NCI-H187 treated with DMSO at 0.1 percent for 48 hours (cell line): ENCODE measurements at places on chromosomes 12 and 14.

GRCh38 chr12:123475246-123475703 lies 17.3 kb downstream of the SNRNP35 start:
- DNase-seq: no peak

DNA sequence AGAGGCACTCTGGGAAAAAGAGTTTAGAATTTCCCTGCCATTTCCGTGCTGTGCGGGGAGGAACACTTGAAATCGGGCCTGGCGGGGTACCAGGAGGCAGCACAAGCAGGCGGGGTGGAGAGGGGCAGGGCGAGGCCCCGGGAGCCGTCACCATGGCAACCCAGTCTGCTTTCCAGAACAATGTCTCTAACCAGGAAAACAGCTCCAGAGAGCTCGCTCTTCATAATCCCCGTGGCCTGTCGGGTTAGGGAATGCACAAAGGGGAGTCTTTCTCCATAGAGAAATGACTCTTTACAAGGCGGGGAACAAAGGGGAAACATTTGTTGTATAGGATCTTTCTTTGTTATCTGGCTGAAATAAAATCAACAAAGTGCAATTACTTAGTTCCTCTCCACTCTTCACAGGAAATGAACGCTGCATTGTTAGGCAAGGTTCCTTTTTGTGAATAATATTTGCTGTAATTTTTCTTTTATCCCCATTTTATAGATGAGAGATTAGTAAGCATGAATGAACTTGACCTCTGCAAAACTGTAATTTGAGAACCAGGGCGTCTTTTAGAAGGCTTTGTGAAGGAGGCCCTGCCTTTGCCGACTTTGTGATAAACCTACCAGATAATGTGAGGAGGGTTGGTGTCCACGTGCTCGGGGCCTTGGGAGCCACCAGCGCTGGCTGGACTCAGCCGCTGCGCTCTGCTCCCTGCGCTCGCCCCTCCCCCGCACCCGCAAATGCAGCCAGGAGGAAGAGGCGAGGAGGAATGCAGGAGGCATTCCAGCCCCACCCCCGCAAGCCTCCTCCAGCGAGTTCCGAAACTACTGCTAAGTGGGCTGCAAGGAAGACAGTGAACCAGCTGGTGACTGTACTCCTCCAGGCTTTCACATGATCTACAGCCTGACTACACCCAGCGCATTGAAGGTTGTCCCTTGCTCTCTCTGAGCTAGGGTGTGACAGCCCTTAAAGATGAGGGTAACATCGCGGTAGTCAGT lies 105.2 kb upstream of the ATF7IP start:
- no peak for DNase-seq

DNA sequence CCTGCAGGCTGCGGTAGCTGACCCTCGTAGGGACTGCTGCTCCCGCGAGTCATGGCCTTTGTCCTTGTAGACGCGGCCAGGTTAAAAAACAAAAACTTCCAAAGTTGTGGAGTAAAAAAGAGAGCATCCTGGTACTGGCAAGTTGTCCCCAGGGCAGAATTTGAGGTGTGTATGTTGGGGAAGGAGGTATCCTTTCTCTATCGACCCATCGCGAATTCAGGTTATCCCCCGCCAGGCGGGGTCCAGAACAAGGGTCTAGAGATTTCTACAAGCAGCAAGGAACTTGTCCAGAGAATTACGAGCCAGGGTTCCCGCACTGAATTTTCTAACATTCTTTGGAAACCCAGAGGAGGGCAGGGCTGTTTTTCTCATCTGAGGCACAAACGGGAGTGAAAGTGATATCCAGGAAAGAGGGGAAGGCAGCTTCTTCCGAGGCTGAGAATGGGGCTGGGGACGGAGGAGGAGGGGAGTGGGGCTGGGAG lies 16.3 kb downstream of the TBX3 start:
- DNase-seq: no peak

- DNase-seq: no peak
Observed at GRCh38 chr12:97112136-97112535, 205.1 kb downstream of the NEDD1 start.

DNA sequence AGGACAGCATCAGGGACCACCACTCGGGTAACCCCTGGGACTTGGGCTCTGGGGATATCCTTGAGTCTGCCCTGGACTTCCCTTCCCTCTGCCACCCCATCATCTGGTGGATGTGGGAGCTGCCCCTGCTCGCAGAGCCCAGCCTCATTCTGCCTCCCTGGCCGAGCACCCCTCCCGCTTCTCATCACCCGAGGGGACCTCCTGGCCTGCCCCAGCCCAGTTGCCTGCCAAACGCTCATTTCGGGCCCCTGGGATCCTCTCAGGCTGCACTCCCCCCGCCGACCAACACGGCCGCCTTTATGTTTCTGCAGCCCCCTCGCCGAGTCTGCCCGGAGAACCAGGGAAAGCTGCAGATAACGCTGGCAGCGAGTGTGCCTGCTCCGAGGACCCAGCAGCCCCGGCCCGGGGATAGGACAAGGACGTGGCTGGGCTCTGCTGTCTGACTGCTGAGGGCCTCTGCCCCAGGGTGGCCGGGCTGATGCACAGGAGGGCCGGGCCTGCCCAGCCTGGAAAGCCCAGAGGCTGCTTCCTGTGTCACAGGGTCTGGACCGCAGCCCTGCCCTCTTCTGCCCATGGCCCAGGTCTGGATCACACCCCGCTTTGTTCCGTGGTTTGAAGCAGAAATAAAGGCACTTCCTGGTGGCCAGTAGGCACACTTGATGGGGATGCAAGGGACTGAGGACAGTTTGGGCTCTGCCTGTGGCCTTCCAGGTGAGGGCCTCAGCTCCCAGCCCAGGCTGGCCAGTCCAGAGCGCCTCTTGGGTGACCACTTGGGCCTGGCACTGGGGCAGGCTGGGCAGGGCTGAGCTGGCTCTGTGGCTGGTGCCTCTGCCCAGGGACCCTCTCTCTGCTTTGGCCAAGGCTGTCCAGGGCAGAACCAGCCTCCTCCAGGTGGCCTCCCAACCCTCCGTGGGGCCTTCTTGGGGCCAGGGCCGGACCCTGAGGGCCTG lies 4.9 kb upstream of the EXOC3L4 start:
- no peak for DNase-seq

- no peak for DNase-seq
Observed at GRCh38 chr14:53646925-53647324, 309.7 kb downstream of the BMP4 start.

- no peak for DNase-seq
Observed at GRCh38 chr12:49028666-49029275, 10.2 kb upstream of the PRKAG1 start.

DNA sequence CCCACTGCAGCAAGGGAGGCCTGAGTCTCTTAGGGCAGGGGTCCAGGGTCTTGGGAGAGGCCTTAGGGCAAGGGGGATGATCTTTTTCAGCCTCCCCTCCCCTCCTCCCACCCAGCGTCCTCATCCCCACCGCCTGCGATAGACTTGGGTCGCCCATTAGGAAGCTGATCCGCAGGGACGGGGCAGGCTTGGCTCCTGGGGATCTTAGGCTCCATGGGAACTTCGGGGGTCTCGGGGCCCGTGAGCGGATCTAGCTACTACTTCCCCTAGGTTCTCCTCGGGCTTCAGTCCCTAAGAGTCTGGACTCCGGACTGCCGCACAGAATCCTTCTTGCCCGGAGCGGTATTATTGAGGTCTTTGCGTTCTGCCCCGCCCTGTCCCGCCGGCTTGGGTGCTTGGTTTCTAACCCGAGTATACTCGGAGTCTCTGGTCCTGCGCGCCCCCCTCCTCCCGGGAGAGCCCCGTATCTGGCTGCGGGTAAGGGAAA lies 2.2 kb upstream of the PTHLH start:
- no peak for DNase-seq

- no peak for DNase-seq
Observed at GRCh38 chr12:124566997-124567672, at the start of gene NCOR2. Gene NCOR2, minus strand, starts transcription at chr12:124567612. Its CDS starts 72,361 bp downstream, at chr12:124495251.

DNA sequence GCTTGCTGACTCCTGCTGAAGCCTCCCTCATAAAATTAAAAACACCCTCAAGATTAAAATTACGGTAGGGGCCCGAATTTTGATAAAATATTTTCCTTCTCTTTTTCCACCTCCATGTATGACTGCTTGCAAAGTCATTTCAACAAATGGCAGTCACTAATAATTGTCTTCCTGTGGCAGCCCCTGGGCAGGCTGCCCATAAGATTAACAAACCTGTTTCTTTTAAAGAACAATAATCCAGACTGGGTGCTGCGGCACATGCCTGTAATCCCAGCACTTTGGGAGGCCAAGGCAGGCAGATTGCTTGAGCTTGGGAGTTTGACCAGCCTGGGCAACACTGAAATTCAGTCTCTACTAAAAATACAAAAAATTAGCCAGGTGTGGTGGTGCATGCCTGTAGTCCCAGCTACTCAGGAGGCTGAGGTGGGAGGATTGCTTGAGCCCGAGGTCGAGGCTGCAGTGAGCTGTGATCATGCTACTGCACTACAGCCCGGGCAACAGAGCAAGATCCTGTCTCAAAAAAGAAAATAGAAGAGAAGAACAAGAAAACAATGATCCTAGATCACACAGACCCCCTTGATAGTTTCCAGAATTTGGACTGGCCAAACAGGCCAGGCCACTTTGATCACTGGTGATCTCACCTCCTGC lies 8.7 kb downstream of the SAV1 start:
- DNase-seq: no peak

DNA sequence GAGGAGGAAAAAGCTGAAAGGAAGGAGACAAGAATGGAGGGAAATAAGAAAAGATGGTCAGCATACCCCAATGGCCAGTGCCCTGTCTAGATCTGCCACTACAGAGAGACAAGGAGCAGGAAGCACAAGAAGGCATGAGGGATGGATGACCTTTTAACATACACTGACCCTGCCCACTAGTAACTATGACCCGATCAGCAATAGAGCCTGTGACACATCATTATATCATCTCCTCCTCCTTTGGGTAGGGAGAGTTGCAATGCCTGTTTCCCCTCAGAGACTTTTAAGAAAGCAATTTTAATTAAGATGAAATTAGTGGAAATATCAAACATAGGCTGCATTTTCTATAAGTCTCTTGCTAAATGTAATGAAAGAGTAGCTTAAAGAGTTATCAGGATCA lies 4.7 kb upstream of the SLC2A13 start:
- DNase-seq: no peak

DNA sequence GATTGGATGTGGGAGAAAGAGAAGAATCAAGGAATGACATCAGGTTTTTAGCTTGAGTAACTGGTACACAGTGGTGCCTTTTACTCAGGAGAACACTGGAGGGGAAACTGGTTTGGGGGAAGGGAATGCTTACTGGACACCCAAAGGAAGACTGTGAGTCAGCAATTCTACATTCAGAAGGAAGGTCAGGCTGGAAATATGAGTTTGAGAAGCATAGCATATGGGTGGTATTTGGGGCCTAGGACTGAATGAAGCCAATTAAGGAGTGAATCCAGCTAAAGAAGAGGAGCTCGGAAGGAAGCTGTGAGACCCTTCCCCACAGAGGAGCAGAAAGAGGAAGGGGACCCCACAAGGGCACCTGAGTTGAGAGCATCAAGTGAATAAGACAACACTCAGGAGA lies 35.4 kb downstream of the DMAC2L start:
- no peak for DNase-seq

- no peak for DNase-seq
Observed at GRCh38 chr14:72643317-72643801, 250.5 kb downstream of the DPF3 start.

DNA sequence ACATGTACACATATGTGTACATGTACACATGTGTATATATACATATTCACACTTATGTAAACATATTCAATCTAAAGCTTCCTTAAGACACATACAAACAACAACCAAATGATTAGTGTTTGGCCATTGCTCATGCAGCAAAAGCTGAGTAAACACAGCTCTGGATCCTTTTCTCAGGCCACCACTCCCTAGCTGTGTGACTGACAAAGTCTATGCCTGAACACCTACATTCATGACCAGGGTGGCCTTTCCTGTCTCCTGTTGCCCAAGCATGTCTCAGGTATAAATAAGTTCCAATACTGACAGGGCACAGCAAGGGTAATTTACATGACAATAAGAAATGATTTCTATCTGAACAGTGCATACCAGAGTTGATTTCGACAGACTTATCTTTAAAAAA lies 1.4 kb upstream of the PTPRO start:
- DNase-seq: no peak

DNA sequence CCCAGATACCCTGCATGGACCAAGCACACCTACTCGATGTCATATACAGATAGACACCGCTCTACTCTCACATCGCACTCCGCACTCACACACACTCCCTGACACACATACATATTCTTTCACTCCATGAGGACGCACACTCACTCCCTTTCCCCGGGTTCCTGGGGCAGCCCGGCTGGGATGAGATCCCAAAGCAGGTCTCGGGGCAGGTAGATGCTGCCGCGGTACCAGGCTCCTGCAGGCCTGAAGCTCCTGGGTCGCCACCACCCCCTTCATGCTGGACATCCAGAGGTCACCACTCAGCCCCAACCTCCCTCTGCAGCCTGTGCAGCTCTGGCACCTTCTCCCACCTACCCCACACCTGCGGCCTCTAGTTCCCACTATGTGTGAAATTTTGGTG lies 2.3 kb downstream of the C1QL4 start:
- DNase-seq: no peak
